Mesothelial cell of epicardium (in vitro differentiated cells): ENCODE measurements at places on chromosomes 5 and 9.

GRCh38 chr5:124162767-124163532, 583.5 kb downstream of the ZNF608 start:
- no peak for DNase-seq

GRCh38 chr9:76996700-76997099, 22.8 kb upstream of the FOXB2 start:
- peak; percentile 61 for DNase-seq

DNA sequence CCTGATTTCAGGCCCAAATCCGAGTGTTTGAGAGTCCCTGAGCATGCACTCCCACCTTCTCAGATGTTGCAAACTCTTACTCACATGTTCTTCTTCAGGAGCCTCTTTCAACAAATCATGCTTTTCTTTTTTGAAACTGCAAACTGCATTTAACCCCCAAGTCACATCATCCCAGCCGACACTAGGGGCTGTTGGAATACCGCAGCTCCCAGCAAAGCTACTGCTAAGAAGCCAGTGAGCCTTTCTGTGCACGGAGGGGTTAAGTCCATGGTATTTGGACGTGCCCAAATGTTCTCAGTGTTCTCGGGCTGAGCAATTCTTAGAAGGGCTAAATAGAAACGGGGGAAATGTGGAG, 282.9 kb downstream of the NFIB start:
- no peak for DNase-seq

GRCh38 chr9:19032406-19032805, 603 bp downstream of the SAXO1 start:
- no peak for DNase-seq

DNA sequence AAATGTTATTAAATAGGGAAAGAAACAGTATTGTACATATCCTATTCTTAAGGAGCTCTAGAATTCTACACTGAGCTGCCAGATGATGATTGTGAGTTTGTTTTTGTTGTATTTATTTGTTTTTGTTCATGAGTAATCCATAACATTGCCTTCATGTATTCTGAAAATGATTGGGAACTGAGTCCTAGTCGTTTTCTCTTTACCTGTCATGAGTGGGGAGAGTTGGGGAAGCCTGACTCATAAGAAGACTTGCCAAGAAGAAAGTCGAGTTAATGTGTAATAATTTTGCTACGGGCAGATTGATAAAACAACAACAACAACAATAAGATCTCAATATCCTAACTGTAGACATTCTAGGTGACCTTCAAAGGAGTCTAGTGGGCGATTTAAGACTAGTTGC, 103.8 kb downstream of the ANKRD55 start:
- no peak for DNase-seq

GRCh38 chr9:125655691-125656410, 51.2 kb downstream of the MAPKAP1 start:
- no peak for DNase-seq

DNA sequence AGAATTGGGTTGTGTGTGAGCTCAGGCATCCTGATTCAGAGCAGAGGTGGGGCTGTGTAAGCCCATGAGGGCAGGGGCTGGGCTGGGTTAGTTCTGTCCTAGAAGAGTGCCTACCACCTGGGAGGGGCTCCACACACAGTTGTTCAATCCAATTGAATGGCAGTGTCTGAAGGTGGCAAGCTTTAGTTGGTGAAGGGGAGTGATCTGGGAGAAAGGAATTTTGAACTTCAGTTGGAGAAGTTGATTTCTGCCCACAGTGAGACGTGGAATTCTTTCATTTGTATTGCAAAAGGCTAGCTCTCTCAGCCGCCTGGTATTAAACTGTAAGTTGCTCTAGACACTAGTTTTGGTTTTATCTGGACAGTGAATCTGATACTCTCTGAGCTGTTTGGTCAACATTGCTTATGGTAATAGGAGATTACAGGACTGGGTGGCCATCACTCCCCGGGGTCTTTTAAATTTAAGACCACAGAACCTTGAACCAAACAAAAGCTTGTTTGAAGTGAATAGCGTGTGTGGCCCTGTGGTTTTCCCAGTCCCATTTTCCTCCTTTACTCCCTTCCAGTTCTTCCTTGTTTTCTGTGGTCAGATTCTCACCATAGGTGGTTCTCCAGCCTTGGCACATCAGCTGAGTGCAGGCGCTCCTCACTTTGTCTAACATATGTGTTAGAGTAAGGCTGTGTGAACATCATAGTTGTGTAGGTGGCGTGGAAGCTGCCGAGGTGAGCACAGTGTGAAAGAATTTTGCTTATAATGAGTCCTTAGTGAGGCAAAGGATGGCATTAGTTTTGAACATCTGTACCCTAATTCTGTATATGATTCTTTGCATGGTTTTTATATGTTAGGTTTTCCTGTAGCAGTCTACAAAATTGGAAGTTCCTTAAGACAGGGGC, 78.0 kb downstream of the ARHGAP26 start:
- no peak for DNase-seq

- DNase-seq, result no peak
Observed at GRCh38 chr9:108274971-108275370, 580.8 kb downstream of the ACTL7B start.

DNA sequence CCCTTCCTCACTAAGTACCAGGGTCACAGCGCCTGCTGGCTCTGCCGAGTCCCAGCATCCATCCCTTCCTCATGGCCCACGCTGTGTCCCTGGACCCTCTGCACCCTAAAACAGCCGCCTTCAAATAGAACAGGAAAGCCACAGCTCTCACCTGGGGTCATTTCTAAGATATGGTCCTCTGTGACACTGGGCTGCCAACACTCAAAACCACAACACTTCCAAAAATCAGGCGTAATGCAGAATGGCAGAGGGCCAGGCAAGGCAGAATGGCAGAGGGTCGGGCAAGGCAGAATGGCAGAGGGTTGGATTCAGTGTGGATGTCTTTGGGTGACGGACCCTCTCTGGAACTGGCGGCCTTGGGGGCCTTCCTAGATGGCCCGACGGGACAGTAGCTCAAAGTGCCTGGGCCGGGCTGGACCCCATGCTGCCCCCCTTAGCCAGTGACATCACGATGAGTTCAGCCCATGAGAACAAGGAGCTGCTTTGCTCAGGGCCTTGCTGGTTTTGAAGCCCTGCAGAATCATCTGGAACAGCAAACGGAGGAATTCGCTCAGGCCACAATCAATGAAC, 35.3 kb downstream of the ZDHHC11B start:
- no peak for DNase-seq

- DNase-seq, result no peak
Observed at GRCh38 chr5:73544429-73545402, 20.7 kb downstream of the ANKRA2 start.

DNA sequence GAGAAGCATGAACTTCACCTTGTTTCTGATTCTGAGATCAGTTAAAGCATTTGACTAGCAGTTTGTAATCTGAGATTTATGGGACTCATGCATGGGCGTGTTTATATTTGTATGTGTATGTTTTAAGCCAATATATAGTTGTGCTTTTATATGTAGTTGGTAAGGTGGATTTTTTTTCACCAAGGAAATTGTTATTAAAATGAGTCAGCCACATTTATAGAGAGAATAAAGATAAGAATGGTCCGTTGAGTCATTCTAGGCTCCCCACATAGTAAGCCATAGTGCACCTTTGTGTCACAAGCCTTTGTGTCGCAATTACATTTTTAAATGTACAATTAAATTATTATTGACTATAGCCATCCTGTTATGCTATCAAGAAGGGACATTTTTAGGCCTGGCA, 89.0 kb downstream of the NLN start:
- no peak for DNase-seq
